ENCODE measurements at places on chromosomes 7 and 10.
A peak's percentile ranks its signal among the peaks of the same experiment; 100 is the strongest.

DNA sequence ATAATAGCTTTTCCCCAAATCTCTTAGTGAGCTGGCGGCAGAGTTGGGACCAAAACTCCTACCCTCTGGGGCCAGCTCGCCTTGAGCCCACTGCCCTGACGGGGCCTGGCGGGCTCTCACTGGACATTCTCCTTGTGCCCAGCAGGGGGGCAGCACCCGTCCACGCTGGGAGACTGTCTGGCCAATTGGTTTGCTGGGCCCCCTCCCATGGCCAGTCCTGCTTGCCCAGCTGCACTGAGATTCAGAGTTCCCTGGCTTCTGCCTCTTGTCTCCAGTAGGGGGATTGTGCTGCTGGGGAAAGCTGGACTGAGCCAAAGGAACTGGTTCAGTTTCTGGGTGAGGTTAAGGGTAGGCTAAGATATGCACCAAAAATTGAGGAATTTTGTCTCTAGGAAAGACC is 59.8 kb downstream of the RAMP3 start:
- no peak for DNase-seq

GRCh38 chr10:964988-965417 is 23.2 kb upstream of the GTPBP4 start:
- DNase-seq: no peak

DNA sequence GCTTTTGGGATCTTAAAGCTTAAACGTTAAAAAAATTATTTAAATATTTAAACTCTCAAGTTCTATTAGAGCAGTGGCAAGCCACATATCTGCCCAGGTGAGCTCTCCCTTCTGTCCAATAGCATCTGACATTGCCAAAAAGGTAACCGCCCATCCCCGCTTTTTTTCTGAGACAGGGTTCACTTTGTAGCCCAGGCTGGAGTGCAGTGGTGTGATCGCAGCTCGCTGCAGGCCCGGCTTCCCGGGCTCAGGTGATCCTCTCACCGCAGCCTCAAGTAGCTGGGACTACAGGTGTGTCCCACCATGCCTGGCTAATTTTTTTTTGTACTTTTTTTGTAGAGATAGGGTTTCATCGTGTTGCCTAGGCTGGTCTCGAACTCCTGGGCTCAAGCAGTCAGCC is 83.2 kb downstream of the RBM33 start:
- no peak for DNase-seq

DNA sequence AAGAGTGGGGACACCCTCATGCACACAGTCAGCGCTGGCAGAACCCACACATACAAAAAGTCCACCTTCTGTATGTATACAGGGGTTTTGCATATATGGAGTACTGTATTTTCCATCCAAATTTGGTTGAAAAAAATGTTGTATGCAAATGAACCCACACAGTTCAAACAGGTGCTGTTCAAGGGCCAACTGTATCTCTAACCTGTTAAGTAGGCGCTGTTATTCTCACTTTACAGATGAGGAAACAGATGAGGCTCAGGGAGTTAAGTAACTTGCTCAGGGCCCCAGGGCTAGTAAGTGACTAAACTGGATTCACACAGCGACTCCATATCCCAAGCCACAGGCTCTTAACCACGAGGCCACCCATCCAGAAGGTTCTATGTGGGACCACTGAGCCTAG is 69.9 kb downstream of the C10orf105 start:
- no peak for DNase-seq

- peak; percentile 71 for DNase-seq
These were observed 153.0 kb downstream of the GRK5 start for GRCh38 chr10:119360181-119360921.

- no peak for DNase-seq
These were observed 63.3 kb upstream of the PDGFA start for GRCh38 chr7:582931-583330.

DNA sequence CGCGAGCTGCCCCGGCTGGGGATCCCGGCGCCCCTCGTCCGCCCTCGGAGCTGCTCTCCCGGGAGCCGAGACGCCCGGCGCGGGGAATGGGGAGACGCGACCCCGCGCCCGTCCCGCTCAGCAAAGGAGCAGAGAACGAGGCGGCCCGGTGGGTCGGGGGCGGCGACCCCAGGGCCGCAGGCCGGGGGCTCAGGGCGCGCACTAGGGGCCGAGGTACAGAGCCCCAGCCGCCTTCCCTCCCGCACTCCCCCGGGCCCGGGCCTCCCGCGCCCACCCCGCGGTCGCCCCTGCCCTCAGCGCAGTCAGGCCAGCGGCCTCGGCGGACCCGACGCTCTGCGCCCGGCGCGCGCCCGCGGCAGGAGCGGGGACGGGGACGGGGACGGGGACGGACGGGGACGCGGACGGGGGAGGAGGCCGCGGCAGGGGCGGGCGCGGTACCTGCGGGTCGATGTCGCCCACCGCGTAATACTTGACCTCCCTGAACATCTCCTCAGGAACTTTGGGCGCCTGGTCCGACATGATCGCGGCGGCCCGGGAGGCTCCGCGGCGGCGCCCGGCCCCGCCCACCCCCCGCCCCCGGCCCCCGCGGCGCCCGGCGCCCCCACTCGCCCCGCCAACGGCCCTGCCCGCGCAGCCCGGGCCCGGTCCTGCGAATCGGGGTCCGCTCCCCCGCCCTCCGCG is 373 bp downstream of the PAXIP1 start:
- DNase-seq: no peak

- no peak for DNase-seq
These were observed 837 bp upstream of the IGFBP3 start for GRCh38 chr7:45921699-45922519.

- no peak for DNase-seq
These were observed 297.1 kb downstream of the PRPF18 start for GRCh38 chr10:13883636-13884444.

DNA sequence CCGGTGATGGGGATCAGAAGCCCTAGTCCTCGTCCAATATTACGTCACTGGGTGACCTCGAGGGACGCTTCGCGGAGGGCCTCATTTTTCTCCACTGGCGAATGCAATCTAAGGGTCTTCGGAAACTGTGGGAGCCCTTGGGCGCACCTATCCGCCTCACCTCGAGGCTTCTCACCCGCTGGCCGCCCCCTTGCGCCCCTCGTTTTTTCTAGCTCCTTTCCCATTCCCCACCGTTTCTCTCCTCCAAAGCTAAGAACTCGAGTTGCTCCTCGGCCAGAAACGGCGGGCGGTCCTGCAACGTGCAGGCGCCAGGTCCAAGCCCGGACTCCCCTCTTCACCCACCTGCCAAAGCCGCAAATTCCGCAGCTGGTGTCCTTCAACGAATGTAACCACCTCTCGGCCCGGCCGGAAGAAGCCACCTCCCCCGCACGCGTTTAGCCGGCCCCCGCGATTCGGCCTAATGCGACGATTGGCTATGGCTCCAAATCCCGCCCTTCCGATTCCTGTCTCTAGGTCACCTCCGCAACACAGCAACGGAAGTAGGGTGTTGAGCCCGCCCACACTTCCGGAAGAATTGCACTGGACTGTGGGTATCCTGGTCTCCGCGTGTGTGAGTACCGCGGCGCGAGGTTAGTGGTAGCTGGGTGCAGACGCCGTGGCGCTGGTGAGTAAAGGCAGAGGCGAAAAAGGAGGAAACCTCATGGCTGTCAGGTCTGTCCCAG is at the start of the genes ATP5MK and PDCD11:
Gene ATP5MK (minus strand): TSS at position 409 of the 722 bp plus-strand sequence. CDS start 4,018 bp downstream, outside the sequence.
Gene PDCD11 (plus strand): TSS at position 560 of the 722 bp plus-strand sequence. CDS start 1,801 bp downstream, outside the sequence.
- peak; percentile 97 for DNase-seq

DNA sequence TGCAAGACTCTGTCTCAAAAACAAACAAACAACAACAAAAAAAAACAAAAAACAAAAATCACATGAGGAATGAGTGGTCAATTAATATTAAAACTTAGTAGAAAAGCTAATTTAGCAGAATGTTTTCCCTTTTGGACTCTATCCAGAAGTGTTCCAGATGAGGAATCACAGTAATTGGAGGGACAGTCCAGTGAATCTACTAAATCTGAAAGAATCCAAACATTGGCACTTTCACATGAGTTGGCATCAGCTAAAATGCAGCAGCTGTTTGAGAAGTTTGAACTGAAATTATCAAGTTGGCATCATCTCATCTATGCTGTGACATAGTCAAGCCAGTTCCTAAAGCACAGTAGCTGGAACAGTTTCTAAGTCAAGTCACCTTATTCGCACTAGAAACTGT is 367.8 kb downstream of the PPP1R3A start:
- no peak for DNase-seq

GRCh38 chr7:50674896-50675835 is 107.5 kb downstream of the GRB10 start:
- no peak for DNase-seq

DNA sequence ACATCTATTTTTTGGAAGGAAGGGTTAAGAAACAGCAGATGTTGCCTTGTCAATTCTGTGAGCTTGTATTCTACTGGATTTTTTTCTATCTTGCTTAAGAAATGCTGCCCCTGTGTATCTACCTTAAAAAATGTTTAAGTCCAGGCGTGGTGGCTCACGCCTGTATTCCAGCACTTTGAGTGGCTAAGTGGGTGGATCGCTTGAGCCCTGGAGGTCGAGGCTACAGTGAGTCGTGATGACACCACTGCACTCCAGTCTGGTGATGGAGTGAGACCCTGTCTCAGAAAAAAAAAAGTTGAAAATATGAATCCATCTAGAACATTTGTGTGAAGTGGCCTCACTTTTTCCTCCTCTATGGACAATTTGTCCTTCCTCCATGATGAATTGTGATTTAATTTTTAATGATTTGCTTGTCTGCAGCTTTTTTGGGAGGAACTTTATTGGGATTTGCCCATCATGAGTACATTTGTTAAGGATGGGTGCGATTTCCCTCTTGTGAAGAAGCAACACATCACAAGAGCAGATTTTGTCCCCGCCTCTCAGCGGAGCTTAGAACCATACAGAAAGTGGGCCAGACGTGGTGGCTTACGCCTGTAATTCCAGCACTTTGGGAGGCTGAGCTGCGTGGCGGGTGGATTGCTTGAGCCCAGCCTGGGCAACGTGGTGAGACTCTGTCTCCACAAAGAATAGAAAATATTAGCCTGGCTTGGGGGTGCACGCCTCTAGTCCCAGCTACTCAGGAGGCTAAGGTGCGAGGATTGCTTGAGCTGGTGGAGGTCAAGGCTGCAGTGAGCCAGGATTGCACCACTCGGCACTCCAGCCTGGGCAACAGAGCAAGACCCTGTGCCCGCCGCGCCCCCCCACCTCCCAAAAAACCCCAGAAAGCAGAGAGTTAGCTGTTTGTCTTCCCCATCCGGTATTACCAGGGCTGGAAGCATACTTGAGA is 57.7 kb downstream of the DNAJB6 start:
- DNase-seq: no peak

- peak; percentile 70 for DNase-seq
These were observed 256.5 kb upstream of the PPP2R2D start for GRCh38 chr10:131644289-131644688.

- no peak for DNase-seq
These were observed 40.0 kb upstream of the TM9SF3 start for GRCh38 chr10:96626795-96627194.

DNA sequence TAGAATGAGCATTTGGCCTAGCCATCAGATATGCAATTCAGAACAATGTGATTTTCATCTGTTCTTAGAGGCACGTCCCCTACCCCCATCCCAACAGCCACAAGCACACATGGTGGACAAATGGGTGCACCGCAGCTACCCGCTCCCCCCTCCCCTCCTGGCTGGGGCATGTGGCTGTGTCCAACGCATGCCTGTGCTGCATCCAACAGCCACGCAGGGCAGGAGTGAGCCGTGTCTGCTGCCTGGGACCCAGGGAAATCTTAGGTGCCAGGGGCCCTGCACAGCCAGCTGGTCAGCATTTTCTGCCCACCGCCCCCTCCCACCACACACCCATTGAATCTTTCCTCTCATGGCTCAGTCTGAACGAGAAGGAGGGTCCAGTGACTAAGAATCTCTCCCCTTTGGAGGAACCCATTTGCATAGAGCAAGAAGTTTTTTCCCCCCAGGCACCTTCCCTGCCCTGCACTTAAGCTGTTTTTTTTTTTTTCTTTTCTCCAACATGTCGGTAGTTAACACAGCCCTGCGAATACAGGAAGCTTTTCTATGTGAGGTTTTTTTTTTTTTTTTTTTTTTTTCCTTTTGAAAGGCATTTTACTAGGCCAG is 138.9 kb downstream of the WDR11 start:
- no peak for DNase-seq

DNA sequence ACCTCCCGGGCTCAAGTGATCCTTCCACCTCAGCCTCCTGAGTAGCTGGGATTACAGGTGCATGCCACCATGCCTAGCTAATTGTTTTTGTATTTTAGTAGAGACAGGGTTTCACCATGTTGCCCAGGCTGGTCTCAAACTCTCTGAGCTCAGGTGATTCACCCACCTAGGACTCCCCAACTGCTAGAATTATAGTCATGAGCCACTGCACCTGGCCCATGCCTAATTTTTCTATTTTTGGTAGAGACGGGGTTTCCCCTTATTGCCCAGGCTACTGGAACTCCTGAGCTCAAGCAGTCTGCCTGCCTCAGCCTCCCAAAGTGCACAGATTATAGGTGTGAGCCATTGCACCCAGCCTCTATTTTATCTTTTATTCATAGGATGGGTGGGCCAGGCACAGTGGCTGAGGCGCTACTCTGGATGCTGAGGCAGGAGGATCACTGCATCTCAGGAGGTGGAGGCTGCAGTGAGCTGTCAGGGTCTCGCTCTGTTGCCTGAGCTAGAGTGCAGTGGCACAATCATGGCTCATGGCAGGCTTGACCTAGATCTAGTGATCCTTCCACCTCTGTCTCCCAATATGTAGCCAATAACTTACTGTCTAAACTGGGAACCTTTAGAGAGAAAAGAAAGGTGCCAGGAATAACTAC is 31.3 kb upstream of the STOX1 start:
- DNase-seq: no peak

DNA sequence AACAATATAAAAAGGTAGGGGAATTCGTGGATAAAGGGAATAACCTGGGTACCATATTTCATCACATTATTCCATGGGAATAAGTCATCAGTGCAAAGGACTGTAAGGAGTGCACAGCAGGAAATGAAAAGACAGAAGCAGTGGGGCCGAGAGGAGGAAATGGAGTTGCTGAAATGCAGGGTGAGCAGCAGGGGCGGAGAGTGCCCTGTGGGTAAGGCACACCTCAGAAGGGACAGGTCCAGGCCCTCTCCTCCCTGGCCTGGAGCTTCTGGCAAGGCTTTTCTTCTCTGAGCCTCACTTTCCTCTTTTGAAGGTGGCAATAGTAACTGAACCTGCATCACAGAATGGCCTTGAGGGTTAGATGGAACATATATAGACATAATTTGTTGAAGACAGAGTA is 26.2 kb downstream of the IKZF1 start:
- no peak for DNase-seq

DNA sequence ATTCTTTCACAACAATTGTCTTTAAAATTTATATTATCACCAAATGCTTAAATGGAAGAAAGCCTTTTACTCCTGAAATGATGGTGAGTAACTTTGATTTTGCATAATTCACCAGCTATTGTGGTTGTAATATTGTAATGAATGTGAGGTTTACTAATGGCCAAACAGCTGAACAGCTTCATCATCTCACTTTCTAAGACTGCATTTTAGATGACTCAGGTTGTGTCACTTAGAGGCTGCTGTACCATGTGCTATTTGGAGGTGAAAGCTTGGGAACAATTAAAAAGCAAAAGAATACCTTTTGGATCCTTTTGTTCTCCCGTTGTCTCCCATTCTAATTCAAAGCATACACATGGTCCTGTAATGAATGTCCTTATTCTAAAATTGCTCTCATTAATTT is 604.0 kb upstream of the PFKP start:
- no peak for DNase-seq

GRCh38 chr7:116087984-116088383 is 57.4 kb upstream of the TFEC start:
- DNase-seq: no peak

GRCh38 chr7:93973134-93973533 is 31.0 kb downstream of the BET1 start:
- DNase-seq: no peak

GRCh38 chr7:110522061-110522760 is 568.7 kb upstream of the LRRN3 start:
- DNase-seq: no peak

- no peak for DNase-seq
These were observed 12.5 kb downstream of the ENO4 start for GRCh38 chr10:116861796-116862195.
